ENCODE measurements at places on chromosomes 4 and X.

DNA sequence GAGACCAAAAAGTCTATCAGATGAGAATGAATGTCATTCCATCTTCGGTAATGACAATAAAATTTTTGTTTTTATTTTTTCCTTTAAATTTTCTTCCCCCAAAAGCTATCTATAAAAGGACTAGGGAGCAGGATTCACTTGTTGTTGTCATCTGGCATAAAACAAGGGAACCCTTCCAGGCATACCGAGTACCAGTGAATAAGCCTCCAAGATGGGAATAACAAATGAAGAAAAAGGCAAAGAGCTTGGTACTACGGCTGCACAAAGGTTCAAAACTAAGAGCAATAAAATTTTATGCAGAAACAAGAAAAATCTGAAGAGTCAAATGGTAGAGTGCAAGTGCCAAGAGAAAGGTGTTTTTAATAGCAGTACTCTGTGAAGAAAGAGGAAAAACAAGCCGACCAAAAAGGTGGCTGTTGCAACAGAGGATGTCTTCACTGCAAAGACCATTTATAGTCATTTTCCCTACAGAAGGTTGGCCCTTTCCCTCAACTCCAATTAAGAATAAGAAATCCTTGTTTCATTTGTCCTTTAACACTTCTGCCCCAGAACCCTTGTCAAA, 25.8 kb downstream of the PPP3CA start:
- DNase-seq = no peak

DNA sequence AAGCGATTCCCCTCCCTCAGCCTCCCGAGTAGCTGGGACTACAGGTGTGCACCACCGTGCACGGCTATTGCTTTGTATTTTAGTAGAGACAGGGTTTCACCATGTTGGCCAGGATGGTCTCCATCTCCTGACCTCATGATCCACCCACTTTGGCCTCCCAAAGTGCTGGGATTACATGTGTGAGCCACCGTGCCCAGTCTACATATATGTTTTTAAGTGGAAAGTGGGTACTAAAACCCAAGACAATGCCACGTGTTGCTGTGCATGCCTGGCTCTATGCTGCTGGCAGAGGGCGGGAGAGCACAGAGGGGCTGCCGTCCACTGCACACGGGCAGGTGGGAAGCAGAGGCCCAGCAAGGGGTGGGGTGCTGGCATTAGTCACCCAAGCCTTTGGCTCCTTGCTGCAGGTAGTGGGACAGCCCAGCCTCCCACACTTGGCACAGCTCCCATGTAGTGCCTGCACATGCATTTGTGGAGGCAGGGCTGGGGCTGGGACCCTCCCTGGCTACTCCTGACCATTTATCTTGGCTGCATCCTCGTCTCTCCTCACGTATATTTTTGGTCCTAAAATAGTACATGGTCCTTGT, 3.5 kb downstream of the EMD start:
- DNase-seq = no peak

- DNase-seq = peak; percentile 40
Observed at GRCh38 chr4:85929961-85930665, 429.7 kb downstream of the MAPK10 start.

DNA sequence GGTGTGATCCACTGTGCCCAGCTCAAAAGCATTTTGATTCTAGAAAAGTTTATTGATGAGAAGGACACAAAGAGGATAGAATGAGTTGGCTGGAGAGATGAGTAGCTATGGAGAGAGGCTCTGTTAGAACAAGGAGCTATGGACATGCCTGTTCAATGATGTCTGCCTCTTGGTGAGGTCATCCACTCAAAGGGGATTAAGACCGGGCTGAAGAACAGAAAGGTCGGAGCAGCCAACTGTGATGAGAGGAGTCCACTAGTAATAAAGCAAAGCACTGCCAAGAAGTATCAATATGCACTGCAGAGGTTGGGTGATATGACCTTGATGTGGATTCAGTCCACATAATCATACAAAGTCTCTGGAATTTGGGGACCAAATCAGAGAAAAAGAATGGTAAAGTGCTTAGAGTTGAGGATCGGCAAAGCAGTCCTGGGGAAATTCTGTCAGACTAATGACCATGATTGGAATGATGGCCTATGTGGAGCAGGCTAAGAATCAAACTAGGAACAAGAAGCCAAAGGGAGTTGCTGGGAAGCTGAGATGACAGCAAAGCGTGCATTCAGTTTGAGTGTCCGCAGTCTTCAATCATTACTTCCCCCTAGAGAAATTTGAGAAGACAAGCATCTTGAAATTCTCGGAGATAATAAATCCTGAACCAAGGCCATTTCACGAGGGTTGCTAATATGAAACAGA, 55.7 kb upstream of the MMAA start:
- DNase-seq = no peak

DNA sequence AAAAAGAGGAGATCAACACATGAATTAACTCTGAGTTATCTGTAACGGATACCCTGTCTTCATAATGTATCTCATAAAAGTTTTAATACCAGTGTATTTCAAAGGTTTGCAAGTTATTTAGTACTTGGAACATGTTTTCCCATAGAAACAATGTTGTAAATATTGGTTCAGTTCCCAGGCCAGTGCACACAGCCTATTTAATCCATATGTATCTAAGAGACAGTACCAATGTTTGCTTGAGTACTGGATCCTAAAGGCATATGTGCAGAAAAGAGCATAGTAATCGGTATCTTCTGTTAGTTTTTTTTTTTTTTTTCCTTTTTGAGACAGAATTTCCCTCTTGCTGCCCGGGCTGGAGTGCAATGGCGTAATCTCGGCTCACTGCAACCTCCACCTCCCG, 46.1 kb downstream of the SLIT2 start:
- DNase-seq = no peak

DNA sequence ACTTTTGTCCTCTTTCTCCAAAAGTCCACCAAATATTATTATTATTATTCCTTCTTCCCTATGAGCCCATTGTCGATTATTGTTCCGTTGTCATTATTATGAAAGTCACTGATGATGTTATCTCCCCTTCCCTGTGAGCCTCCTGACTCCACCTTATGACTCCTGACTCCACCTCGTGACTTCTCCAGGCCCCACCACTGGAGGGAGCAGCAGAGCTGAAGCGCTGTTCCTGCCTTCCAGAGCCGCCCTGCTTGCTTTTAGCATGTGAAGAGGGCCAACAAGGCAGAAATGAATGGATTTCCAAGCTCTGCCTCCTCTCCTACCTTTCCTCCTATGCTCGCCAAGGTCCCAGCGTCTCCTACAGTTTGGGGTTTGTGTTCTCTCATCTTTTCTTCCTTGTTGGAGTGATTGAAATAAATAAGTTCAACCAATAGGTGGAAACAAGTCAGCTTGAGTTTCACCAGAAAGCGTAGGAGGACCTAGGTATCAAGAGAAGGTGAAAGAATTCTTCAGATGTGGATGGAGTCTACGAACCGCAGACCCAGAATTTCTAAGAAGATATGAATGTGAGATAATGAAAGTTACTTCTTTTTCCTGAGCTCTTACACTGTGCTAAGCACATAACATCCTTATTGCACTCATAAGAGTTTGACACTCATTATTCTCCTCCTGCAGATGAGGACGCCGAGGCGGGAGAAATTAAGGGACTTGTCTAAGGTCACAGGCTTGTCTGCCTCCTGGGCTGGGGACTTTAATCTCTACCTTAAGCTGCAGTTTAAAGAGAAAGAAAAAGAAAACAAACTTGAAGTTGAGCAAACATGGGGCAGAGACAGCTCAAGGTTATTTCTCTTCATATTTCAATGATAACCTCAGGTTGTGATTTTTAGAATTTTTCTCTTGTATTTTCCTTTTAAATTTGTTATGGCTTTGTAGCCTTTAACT, 26.1 kb downstream of the IGSF1 start:
- peak; percentile 13 for DNase-seq

- DNase-seq = no peak
Observed at GRCh38 chrX:120331116-120331515, 19.9 kb upstream of the TMEM255A start.

GRCh38 chr4:81828991-81829390, 357.3 kb upstream of the RASGEF1B start:
- no peak for DNase-seq

DNA sequence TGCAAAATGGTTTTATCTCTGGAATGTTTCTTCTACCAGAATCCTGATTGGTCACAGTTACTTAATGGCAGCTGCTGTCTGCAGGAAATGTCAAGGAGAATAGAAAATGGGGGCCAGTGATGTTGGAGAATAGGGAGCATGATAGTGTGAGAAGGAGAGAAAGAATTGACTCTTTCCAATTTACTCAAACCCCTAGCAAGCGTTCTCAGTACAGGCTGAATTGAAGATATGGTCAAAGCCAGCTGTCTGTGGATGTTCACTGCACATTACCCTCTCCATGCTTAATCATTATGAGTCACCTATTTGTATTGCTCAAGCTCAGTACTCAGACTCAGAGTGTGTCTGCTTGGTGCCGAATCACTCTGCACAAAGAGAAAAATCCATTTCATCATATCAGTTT, 57.8 kb upstream of the FAM47B start:
- no peak for DNase-seq

- peak; percentile 43 for DNase-seq
Observed at GRCh38 chr4:3792813-3793212, 26.6 kb downstream of the ADRA2C start.

DNA sequence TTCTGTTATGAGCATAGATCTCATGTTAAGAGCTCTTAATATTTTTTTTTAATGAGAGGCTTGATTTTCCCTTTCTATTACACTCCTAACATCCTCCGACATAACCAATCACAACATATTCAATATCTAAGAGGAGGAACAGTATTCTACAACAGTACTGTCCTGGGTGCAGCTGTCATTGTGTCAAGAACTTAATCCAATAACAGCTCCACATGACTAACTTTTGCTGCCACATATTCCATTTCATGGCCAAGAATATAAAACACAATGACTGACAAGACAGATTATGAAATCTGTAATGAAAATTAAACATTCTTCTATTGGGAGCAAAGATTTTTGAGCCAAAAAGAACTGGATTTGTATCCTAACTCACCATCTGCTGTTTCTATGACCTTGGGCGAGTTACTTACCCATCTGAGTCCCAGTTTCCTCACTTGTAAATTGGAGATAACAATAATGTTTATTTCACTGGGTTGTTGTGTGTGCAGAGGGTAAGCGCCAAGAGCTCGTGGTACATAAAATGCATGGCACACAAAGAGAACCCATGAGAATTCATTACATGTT, 405.6 kb downstream of the SPRY1 start:
- no peak for DNase-seq

DNA sequence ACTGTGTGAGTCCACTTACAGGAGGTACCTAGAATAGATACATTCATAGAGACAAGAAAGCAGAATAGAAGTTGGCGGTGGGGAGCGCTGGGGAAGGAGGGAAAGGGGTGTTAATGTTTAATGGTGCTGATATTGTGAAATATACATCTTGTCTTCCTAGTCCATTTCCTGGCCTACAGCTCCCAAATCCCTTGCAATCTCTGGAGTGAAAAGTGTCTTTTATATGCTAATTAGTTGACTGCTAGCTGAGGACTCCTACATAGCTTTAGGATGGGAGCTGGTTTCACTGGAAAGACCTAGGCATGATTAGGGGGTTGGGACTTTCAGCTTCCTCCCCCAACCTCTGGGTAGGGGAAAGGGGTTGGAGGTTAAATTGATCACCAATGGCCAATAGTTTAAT, 36.0 kb downstream of the FUNDC1 start:
- DNase-seq = no peak

DNA sequence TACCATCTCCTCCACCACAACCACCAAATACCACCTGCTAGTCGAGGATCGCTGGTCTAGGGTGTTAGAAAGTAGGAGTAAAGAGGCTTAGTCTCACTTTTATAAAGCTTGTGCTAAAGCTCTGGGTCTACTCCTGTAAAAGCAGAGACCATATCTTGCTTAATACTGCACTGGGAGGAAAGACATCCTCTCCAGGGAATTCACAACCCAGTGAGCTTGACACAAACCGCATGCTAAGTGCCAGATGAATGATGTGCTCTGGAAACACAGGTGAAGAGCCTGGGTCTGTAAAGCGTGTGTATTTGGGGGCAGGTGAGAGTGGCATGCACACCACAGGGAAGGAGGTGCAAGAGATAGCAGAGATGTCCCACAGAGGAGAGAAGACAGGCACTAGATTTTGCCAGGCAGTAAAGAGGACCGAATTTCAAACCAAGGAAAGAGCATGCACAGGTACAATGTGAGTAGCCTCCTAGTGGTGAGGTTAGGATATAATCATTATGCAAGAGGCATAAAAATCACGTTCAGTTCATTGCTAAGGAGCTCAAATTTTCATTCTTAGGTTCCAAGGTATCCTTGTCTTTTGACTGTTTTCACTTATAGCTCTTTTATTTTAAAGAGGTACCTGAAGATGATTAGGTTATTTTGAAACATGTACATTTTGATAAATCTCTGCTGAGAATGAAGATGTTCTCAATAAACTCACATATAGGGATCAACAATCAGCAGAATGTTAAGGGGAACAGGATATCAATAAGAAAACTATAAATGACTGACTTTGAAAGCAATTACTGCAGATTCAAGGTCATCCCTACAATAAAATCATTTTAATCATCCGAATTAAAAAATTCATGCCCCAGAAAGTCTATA, 20.7 kb downstream of the TAPT1 start:
- no peak for DNase-seq

- DNase-seq = no peak
Observed at GRCh38 chr4:185508181-185508580, 27.1 kb downstream of the PDLIM3 start.

DNA sequence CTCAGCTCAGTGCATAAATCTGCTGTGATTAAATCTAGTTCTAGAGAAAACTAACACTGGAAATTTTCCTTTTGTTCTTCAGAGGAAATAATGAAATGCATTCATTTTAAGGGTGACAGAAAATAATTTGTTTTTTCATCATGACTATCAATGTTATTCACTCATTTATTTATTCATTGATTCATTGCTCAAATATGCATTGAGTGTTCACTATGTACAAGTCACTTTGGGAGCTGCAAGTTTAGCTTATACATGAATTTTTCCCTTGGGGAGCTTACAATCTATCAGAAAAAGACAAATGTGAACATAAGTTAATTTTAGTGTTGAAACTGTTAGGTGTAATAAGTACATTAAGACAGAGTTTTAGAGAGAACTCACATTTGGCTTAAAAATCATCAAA, 897.8 kb downstream of the CENPC start:
- no peak for DNase-seq

- DNase-seq = no peak
Observed at GRCh38 chr4:109733728-109734127, 3.9 kb upstream of the PLA2G12A start.

DNA sequence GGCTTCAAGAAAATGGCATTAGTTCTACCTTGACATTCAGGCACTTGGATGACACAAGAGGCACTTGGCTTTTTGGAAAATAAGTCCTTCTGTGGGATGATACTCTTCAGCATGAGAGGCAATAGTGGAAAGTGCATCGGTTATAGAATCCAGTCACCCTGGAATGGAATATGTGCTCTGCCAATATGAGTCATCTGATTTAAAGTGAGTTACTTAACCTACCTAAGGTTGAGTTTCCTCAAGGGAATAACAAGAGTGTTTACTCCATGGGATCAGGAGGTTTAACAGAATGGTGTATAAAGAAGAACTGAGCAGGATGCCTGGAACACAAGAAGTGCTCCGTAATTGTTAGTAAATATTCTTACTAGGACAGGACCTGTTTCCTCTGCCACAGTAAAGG, 10.7 kb downstream of the SLC39A8 start:
- DNase-seq = no peak

Data from nephron progenitor cell (in vitro differentiated cells).